ENCODE measurements at places on chromosomes 11 and 22.

GRCh38 chr11:69014084-69014851 is 1.2 kb upstream of the MRGPRF start:
- DNase-seq, result no peak

DNA sequence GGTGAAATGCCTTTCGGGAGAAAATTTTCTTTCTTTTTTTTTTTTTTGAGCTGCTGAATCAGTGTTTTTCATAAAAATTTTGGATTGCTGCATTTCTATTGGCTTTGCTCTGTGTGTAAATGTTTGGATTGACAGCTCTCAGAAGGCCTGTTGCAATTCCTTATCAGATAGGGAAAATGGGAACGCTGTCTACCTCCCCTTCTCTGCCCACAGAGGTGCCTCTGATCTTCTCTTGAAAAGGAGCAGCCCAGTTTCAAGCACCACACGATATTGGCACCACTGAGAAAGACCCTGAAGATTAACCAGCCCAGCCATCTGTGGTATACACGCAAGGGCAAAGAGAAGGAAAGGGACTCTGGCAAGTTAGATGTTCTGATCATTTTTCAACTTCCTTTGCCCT is 1272.2 kb downstream of the LRRC4C start:
- DNase-seq, result no peak

DNA sequence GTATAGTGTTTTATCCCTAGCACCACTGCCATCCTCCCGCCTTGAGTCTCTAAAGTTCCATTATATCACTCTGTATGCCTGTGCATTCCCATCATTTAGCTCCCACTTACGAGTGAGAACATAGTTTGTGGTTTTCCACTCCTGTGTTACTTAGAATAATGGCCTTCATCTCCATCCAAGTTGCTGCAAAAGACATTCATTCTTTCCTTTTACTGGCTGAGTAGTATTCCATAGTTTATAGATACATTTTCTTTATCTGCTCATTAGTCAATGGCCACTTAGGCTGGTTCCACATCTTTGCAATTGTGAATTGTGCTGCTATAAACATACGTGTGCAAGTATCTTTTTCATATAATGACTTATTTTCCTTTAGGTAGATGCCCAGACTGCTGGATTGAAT is 24.4 kb downstream of the TAB1 start:
- no peak for DNase-seq

DNA sequence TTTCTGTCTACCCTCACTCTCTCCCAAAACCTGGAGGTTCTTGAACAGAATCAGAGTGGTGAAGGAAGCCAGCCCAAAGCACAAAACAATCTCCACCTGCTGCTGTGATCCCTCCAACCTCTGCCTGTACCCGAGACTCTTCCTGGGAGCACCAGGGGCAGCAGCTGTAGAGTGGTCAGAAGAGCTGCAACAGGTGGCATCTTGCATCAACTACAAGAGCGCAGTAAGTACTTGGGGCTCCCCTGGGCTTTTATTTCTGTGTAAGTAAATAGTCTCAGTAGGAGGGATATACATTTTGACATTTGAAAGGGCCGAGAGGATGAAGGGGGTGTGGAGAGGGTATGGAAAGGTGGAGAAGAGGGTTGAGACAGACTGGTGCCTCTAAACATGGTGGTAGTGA is 8.3 kb upstream of the UBQLNL start:
- DNase-seq, result no peak

DNA sequence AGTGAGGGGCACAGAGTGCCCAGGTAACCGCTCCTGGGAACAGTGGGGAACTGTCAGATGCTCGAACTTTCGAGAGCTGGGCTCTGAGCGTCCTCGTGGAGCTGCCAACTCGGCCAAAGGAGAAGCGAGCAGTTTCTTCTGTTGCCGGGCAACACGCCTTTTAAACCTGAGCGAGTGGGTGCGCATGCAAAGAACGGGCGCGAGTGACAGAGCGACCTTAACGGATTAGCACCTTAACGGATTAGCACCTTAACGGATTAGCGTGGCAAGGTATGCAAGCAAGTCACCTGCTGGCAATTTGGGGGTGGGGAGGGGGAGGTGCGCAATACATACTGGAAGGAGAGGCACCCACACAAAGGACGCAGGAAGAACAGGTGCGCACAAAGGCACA is 61.8 kb upstream of the PRODH start:
- no peak for DNase-seq

- no peak for DNase-seq
Observed at GRCh38 chr11:17764446-17765218, 30.1 kb downstream of the KCNC1 start.

Data from GM12891 (cell line).